ENCODE measurements at places on chromosomes 7 and 10.
A peak's percentile ranks its signal among the peaks of the same experiment; 100 is the strongest.

DNA sequence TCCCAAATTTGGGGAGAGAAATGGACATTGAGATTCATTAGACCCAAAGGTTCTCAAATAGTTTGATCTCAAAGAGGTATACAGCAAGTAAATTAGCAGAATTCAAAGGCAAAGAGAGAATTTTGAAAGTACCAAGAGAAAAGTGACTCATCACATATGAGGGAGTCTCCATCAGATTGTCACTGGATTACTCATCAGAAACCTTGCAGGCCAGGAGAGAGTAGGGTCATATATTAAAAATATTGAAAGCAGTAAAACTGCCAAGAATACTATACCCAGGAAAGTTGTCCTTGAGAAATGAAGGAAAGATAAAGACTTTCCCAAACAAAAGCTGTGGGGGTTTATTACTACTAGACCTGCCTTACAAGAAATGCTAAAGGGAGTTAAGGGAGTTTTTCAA is 140.6 kb downstream of the TMEM168 start:
- DNase-seq: no peak

DNA sequence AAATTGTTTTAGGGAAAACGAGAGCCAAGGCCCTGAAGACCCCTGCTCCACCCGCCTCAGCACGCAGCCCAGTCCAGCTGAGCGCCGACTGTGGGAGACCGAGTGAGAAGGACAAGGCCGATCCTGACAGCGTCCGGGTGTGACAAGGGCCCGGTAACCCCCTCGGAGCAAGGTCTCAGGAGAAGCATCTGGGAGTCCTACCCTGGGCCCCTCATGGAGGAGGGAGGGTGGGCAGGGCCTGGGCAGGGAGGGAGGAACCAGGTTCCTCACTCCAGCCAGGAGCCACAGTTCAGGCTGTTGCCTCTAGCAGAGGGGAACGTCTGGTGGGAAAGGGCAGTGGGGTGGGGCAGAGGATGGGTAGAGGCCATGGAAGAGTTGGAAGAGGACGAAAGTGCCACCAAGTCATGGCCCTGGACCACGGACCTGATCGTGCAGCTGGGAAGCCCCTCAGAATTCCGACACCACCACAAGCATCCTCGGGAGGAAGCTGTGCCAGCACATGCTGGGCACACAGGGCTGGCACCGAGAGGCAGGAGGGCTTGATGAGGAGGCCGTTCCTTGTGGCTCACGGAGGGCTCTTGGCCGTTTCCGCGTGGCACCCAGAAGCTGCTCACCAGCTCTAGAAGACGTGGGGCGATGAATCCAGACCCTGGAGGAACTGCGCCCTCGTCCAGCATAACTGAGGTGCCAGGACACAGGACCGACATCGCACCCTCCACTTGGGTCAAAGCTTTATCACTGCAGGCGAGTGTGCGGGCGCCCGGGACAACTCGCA is 2.2 kb upstream of the KNDC1 start:
- no peak for DNase-seq

DNA sequence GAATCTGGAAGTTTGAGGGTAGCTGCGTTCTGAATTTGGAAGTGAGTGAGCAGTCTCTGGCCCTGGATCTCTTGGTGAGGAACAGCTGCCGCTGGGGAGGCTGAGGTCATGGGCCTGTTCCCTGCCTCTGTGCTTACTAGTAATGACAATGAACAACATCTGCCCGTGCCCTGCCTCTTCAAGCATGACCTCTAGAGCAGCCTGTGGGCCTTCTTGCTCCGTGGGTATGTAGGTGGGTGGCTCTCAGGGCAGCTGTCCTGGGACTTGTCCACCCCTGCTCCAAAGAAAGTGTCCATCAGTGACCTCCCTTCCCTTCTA is 186.2 kb downstream of the CXCL12 start:
- DNase-seq: no peak

GRCh38 chr7:135121868-135122267 is 26.0 kb upstream of the TMEM140 start:
- DNase-seq: no peak

- peak; percentile 57 for DNase-seq
Observed at GRCh38 chr10:43287056-43288007, 20.5 kb upstream of the RASGEF1A start.

- no peak for DNase-seq
Observed at GRCh38 chr7:44772867-44773266, 23.6 kb upstream of the PPIA start.

DNA sequence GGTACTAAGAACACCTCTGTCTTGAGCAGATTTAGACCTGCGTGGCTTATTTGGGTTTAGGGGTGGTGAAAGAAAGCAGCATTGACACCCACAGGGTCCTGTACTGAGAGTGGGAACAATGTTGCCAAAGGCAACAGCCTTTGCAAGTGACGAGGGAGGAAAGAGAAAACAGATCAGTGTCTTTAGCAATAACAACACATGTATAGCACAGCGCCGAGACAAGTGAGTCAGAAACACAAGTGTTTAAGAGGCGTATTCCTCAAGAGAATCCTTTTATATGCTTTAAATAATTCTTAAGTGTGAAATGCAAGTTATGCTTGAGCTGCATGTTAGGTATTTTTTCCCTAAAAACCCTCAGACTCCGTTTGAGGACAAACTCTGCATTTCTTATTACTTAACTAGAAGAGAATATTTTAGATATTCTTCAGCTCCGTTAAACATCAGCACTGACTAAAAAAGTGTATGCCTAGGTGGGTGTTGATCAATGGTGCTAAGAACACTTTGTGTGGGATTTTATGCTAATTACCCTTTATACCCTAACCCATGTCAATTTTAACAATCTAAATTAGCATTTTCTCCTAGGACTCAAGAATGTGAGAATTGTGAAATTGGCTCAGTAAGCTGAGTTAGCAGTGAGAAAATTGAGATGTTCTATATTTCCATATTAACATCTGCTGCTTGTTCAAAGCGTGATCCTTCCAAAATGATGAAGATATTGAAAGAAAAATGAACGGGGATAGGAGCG is 1095.4 kb upstream of the CELF2 start:
- DNase-seq: no peak

- DNase-seq: no peak
Observed at GRCh38 chr10:32023264-32023663, 33.0 kb downstream of the KIF5B start.

DNA sequence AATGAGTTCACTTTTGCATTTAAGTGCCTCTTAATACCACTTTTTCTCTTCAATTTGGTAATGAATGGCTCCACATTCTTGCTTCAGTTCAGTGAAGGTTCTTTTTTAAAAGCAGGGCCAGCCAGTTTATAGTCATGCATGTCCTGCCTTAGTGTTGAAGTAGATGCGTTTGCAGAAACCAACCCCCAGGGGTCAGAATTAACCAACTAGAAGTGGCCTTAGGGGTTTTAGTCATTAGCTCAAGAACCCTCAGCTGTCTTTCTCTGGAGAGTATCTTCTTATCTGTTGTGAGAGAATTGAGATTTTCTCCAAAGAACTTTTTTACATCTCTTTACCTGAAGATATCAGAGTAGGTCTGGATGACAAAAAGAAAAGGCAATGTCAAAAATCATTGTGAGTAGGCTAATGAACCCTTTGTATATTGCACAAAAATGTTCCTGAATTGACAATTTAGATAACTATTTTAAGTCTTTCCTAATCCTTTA is 82.2 kb downstream of the PIK3CG start:
- DNase-seq: no peak

- DNase-seq: no peak
Observed at GRCh38 chr7:2934984-2935740, 91.1 kb upstream of the GNA12 start.

GRCh38 chr7:124570558-124570957 is 195.0 kb downstream of the GPR37 start:
- DNase-seq: no peak

DNA sequence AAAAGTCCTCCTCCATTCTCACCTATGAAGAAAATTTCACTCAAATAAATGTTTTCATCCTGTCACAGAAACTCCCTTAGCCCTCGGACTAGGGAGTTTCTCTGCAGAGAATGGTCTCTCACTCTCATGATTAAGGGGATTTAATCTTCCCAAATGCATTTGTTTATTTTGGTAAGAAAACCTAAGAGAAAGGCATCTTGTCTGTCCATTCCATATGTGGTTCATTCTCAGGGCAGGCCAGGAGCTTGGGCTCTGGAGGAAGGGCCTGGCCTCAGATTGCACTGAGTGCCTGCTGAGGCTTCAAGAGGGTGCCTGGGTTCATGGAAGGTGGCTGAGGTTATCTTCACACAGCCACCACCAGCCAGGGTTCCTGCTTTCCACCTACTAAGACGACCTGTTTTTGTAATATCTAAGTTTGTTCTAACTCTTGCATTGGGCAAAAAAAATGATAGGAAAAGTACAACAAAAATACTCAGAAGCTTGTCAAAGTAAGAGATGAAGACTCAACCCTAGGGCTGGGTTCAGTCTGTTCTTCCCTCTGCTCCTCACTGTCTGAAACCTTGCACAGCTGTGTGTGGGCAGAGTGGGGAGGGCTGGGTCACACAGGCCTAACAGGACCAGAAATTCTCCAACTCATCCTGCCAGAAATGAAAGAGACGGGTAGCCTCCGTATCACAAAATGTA is 186.7 kb downstream of the CXCL12 start:
- no peak for DNase-seq

DNA sequence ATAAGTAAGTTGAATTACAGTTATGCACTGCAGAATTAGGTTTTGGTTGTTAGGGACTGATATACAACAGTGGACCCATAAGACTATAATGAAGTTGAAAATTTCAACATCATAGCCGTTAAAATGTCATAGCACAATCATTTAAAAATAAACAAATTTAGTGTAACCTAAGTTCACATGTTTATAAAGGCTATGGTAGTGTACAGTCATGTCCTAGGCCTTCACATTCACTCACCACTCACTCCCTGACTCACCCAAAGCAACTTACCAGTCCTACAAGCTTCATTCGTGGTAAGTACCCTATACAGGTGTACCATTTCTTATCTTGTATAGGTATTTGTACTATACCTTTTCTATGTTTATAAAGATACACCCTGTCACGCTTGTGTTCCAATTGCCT is 113.7 kb downstream of the RAB11FIP2 start:
- DNase-seq: no peak

DNA sequence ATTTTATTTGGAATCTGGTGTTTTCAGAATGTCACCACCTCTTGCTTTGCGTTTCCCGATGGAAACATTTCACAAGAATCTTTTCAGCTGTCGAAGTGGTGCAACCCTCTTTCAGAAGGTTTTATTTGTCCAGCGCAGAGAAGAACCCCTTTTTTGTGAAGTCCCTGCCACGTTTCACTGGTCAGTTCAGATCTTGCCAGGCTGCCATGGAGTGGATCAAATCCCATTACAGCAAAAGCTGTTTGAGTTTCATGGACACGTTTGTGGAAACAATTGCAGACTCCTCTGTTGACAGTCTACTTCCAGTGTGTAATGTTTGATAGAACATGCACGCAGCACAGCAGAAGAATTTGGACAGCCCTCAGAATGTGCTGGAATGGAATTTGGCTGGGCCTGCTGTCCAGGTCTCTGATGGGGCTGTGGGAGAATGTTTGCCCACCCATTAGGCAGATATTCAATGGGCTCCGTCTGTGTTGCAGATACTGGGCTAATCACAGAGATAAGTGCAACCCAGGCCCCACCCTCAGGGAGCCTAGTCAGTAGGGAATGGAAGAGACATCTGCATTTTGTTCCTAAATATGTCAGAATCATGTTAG is 143.2 kb downstream of the GRK5 start:
- no peak for DNase-seq

DNA sequence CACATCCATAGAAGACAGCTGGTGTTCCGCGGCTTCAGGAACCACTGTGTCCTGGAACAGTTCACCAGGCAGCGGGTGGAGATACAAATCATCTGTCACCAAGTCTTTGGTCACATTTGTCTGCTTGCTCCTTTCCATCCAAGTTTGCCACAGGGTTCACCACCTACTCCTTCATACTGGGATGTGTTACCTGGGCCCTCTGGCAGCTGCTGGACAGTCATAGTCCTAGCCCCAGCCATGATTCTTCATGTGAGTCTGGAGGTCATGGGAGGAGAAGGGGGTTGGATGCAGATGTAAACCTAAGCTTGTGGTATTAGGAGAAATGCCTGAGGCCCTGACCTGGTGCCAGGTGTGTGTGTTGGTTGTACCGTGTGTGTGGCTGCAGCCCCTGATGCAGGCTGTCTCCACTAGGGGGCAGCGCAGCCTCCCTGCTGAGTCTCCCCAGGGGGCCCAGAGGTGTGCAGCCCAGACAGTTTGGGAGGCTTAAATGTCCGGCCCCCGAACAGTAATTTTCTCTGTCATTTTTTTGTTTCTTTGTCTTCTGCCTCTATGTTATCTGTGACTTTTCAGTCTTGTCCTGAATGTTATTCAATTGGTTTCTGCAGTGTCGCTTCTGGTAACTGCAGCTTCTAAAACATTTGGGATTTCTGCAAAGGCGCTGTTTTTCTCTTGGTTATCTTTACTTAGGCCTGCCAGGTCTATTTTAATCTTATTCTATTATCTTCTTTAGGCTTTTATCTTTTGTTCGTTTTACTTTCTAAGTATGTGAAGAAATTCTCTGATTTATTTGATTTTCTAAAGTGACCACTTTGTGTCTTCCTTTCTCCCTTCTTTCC is 14.8 kb downstream of the NPS start:
- peak; percentile 22 for DNase-seq

DNA sequence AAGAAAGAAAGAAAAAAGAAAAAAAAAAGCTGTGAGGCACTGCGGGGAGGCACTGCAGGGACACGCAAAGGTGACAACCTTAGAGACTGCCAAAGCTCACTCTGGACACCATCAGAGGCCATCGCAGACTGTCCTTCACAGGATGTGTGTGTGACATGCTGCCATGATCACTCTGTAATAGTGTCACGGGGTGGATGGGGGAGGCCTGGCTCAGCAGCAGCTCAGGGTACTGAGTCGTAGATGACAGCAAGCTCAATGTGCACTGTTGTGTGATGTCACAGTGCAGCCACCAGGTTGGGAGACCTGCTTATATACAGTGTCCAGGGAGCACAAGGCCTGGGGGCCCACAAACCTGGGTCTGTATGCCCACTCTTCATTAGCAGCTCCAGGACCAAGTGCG is 83.3 kb downstream of the SLIT1 start:
- no peak for DNase-seq

DNA sequence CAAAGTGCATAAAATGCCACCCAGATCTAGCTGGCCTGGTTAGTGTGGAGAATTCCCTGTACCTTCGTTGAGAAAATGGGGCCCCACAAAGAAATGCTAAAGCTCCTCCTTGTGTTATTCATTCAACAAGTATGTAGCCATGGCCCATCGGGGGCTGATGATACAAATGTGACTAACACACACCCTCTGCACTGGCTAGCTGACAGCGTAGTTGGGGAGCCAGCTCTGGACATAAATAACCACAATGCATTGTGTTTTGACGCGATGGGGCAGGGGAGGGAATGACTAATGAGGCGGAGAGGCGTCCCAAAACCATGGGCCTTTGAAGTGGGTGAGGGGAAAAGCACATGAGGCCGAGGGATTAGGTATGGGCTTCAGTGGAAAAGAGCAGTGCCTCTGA is 28.2 kb upstream of the ASL start:
- DNase-seq: no peak

DNA sequence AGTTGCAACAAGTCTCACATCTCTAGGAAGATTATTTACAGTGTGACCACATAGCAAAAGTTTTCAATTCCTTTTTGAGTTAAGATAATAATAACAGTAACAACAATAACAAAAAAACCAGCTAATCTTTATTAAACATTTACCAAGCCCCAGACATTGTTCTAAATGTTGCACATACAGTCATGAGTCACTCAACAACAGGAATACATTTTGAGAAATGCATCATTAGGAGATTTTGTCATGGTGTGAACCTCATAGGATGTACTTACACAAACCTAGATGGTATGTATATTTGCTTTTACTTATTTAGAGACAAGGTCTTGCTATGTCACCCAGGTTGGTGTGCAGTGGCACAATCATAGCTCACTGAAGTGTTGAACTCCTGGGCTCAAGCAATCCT is 52.0 kb downstream of the SPAM1 start:
- DNase-seq: no peak

GRCh38 chr10:23530079-23530478 is 91.2 kb downstream of the OTUD1 start:
- DNase-seq: no peak
